ENCODE measurements at places on chromosomes 3 and 15.

- DNase-seq: no peak
Observed at GRCh38 chr15:38091078-38091645, 156.7 kb downstream of the TMCO5A start.

GRCh38 chr15:90126596-90127435, 24.5 kb upstream of the IDH2 start:
- peak; percentile 70 for DNase-seq

DNA sequence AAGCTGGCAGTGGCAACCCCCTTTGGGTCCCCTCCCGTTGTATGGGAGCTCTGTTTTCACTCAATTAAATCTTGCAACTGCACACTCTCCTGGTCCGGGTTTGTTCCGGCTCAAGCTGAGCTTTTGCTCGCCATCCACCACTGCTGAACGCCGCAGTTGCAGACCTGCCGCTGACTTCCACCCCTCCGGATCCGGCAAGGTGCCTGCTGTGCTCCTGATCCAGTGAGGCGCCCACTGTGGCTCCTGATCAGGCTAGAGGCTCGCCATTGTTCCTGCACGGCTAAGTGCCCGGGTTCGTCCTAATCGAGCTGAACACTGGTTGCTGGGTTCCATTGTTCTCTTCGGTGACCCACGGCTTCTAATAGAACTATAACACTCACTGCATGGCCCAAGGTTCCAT, 22.8 kb downstream of the CHST2 start:
- no peak for DNase-seq

DNA sequence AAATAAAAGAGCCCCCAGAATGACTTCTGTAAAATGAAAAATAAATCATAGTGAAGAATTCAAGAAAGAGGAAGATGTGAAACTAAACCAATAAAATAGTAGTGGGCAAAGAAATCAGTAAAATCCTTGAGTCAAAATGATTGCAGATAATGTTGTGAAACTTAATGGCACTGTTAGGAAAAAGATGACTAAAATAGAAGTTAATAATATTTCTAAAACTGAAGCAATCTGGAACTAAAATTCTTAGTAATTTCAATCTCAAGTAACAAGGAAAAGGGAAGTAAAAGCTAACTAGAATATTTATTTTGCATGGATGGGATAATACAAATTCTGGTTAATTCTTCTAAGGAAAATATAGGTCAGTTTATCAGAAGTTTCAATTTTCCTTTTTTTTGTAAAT, 84.6 kb downstream of the TMCO5A start:
- no peak for DNase-seq

Measured in trophoblast cell (in vitro differentiated cells and primary cell).